ENCODE measurements at places on chromosomes 6 and 20.

DNA sequence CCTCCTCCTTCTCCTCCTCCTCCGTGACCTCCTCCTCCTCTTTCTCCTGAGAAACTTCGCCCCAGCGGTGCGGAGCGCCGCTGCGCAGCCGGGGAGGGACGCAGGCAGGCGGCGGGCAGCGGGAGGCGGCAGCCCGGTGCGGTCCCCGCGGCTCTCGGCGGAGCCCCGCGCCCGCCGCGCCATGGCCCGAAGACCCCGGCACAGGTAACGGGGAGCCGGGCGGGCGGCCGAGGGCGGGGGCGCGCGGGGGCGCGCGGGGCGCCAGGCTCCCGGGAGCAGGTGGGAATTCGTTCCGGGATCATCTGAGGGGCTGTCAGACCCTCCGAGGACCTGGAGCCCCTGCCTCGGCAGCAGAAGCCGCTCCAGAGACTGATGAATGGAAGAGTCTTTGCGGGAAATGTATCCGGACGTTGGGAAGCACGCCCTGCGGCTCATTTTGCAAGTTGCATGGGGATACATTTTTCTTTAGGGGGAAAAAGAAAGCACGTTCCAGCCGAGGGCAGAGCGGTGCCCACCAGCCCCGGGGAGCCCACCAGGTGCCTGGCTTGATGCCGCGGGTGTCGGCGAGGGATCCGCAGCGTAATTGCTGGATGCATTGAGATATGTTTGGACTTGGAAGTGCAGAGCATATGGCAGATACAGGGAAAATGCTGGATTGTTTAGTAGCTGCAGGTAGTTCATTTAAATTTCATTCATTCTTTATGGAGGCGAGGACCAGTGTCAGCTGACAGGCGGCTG, 394 bp downstream of the MYB start:
- DNase-seq = no peak

DNA sequence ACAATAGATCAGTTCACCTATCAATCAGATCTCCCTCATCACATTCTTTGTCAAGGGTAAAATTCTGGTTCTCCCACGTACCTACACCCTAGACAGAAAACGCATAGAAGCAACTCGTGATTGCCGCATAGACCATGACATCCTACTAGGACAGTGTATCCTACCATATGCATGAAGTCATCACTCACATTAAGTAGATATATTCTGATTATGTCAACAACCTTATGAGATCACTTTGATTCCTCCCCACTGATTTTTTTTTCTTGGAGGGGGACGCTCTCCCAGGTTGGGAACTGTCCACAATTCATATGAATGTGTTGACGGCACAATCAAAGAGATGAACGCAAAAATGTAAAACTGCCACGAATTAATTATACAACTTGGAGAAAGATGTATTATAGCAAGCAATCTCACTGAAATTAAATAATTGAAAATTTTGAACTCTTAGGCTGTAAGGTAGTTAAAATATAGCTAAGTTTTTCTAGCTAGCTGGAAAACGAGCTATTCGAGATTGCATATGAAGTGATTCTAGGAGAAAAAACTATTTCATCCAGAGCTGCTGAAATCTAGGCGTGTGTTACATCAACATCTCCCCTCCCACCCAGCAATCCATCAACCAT, 82.5 kb upstream of the CCDC28A start:
- DNase-seq = no peak

GRCh38 chr6:150238846-150239407, 96.1 kb downstream of the PPP1R14C start:
- DNase-seq = no peak

DNA sequence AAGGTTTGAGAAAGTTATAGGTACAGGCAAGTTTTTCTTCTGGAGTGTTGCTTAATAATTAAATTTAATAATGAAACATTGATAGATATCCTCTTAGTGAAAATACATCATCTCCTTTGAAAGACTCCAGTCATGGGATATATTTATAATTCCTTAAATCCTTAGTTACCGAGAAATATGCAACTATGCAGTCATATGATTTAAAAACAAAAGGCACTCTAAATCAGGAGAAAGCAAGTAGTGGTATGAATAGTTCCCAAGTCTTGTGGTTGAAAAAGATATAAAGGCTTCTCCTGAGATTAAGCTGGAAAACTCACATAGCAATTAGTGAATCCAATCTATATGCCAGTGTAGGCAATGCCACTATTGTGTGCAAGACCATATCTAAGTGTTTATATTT, 475.4 kb downstream of the EYS start:
- DNase-seq = no peak

DNA sequence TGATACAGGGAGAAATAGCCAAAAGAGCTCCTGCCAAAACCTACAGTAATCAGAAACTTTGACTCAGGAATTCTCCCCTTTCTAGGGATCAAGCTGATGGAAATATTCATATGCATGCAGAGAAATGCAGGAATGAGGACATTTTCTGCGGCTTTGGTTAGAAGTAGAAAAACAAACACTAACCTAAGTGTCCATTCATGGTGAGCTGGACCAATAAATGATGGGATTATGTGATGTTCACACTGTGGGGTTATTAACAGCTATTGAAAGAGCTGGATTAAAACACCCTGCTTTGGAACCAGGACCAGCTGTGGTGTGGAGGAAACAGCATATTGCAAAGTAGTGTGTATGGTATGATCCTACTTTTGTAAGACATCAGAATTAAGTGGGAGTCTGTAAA, 143.1 kb downstream of the SYCP2 start:
- DNase-seq = no peak

DNA sequence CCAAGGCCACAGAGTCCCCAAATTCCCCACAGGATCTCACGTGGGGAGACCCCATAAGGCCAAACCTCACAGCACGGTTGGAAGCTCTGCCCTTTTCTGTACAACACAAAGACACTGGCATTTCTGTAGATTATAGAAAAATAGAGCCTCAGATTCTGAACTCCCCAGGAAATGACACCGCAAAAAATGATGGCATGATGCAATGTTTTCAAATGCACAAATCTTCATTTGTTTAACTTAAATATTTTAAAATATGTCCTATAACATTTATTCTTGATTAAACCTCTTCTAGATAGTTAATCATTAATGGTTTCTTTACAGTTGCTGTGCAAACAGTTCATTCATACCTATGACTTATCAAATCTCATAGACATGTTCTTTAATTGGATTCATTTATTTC, 33.8 kb downstream of the SIM1 start:
- no peak for DNase-seq

DNA sequence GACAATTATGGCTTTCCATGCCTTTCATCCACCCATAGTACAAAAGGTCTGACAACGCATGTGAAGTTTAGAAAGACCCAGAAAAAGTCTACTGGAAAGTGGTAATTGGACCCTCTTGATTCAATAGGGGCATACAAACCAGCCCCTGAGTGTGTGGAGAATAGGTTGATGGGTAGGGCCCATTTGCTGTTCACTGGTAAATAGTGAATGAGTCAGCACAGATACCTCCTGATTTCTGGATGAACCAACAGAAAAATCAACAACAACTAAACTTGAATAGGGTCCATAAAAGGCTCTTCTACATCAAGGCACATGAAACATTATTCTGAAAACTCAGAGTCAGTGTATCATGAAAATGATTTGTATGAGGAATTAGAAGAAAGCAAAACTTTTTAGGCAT, 235.4 kb upstream of the SLC35B3 start:
- DNase-seq = no peak

All from activated gamma-delta T cell treated with Interleukin-2 at 50 U/mL for 16 hours (primary cell).